Stimulated activated CD4-positive, alpha-beta T cell treated with anti-CD3 and anti-CD28 coated beads, Interleukin-15, amount 100 ng/mL, for 1 hour (primary cell): ENCODE measurements at places on chromosomes 11 and 22.

DNA sequence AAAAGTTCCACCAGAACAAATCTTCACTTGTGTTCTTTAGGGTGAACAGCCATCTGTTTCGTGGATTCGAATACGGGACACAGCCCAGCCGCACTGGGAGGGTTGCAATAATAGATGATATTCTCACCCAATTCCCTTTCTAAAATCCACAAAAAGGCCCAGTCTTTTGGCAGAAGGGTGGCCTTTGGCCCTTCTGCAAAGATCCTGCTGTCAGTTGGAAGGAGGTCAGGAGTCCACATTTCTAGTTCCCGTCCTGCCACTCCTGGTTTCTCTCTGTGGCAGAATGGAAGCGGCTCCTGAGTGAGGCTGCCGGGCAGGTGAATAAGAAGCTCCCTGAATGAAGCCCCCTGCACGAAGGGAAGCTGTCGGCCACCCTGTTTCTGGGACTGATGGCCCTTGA lies 11.2 kb upstream of the LINC01488 start:
- DNase-seq, result no peak

DNA sequence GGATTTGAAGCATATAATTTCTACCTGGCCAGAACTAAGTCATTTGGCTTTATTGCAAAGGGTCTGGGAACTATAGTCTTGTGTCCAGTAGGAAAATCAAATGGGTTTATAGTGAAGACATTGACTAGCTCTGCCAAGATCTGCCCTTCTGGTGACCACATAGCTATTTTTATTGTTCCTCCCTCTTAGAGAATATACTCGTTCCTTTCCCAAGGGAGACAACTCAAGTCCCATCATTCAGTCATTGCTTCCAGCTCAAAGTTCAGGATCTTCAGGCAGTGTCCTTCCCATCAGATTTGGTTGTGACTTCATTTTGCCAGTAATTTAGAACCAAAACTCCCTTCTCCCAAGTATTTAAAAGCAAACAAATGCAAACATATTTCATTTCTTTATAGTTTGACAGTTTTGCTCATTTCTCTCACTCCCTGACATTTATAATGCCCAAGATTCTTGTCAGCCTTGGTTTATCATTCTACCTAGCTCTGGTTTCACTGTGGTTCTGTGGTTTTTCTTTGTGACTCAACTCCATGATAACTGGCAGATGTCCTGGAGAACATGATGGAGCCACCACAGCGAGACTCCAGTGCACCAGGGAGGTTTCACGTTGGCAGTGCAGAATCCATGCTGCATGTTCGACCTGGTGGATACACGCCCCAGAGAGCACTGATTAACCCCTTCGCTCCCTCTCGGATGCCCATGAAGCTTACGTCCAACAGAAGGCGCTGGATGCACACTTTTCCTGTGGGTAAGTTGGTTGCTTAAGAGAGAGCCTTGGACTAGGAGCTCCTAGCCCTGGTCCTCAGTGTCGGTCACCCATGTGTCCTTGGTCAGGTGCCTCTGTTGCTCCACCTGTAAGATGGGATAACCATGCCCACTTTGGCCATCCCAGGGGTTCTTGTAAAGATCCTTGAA lies 64.9 kb downstream of the DEPDC5 start:
- DNase-seq, result no peak

DNA sequence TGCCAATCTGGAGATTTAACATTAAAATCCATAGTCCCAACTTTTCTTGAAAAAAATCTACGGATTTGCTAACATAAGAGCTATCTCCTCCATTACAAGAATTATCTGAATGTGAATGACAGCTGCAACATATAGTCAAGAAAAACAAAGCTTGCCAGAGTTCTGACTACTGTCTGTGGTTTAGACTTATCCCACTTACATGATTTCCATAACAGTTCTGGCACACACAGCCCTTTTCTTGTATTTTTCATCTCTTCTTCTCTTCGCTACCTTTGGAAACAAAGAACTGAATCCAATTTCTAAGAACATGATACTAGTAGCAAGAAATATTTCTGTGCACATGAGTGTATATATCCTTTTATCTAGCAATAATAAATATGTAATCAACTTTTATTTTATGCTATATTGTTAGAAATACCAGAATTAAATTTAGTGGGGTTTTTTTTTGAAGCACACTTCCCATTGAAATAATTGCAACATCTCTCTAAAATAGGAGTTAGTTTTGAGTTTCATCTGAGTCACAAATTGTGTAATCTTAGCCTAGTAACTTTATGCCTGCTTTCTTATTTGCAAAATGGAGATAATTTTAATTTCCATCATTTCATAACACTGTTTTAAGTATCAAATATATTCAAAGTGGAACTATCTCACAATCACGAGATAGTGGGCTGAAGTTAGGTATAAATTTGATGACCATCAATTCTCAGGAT lies 1217.6 kb downstream of the JRKL start:
- no peak for DNase-seq

DNA sequence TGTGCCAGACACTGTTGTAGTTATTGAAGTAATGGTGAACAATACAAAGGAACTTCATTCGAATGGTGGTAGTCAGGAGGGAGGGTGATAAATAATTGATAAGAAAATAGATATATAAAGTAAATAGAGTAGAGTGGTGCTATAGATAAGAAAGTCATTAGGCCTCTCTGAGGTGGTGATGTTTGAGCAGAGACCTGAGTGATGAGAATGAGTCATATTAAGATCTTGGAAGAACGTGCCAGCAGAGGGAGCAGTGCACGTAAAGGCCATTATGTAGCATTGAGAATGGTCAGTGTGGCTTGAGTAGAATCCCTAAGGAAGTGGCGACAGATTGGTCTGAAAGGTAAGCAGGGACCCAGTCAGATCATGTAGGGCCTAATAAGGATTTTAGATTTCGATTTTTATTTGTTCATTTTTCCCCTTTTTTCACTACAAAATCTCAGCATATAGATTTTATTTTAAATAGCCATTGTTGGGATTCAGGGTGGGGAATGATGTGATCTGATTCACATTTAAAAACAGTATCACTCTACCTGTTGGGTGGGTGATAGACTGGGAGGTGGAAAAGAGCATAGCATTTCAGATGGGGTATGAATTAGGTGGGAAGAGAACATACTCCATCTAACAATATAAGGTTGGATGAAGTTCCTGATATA lies 44.7 kb downstream of the CCDC90B start:
- DNase-seq, result no peak

DNA sequence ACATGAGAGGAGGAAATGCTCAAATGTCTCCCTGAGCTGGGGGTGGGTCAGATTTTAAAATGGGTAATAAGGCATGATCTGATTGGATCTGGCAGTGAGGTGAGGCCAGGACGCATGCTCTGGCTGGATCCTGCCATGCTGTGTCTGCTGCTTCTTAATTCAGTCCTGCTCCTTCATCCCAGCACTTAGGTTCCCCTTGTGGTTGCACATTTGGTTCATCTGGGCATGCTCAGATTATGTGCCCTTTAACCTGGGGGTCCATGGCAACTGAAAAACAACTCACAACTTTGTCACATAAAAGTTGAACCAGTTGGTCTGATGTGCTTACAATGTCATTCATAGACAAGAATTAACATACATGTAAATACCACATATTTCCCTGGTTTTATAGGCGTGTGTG lies 67.9 kb downstream of the PIWIL4 start:
- DNase-seq, result no peak

DNA sequence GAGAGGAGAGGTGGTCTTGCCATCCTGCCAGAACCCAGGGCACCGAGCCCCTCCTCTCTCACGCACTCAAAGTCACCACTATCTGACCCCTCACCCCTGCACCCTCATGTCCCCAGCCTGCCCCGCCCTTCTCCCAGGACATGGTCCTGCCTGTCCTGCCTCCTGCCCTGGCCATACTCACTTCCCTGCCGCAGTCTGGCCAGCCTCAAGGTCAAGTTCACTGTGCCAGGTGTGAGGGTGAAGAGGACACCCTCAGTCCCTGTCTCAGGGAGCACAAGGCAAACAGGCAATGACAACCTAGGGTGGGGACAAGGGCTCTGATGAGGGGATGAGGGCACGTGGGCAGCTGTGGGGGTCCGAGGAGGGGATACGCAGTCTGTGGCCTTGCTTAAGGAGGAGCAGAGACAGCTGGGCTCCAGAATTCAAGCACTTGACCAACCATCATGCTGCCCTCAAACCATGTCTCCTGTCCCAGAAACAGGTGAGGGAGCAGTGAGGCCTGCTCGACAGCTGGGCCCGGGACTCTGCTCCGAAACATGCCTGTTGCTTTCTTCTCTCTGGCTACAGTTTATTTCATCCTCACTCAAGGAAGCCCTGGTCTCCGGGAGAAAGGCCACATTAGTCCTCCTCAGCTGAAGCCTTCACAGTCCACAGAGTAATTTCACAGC lies 36.6 kb downstream of the PDGFB start:
- no peak for DNase-seq

- DNase-seq, result no peak
These were observed 14.7 kb upstream of the VPREB1 start for GRCh38 chr22:22229683-22230420.

DNA sequence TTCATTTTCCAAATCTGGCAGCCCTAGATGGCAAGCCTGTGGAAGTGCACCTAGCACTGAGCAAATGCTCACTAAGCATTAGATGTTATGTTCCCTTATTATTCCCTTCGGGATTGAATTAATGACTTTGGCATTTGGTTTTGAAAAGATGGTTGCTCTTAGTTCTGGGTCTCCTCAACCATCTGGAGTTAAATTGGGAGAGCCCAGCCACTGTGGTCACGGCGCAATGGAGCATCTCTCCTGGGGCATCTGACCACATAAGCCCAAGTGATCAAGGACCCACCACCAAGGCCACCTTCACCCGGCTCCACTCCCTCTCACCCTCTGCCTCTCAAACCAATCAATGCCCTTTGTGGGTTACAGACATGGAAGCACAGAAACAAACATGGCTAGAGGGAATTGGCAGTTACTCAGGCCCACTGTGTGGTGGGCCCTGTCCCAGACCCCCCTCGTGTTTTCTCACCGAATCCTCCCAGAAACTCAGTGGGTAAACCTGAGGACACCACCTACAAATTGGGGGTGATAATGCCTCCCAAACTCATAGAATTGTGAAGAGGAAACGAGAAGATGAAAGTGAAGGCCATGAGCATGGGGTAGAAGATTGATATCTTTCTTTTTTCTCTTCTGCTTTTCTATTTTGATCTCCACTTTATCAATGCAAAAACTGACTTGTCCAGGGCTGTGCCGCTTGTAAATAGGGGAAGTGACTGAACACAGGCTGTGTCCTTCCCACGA lies 52.2 kb downstream of the IRAG1 start:
- DNase-seq, result no peak

DNA sequence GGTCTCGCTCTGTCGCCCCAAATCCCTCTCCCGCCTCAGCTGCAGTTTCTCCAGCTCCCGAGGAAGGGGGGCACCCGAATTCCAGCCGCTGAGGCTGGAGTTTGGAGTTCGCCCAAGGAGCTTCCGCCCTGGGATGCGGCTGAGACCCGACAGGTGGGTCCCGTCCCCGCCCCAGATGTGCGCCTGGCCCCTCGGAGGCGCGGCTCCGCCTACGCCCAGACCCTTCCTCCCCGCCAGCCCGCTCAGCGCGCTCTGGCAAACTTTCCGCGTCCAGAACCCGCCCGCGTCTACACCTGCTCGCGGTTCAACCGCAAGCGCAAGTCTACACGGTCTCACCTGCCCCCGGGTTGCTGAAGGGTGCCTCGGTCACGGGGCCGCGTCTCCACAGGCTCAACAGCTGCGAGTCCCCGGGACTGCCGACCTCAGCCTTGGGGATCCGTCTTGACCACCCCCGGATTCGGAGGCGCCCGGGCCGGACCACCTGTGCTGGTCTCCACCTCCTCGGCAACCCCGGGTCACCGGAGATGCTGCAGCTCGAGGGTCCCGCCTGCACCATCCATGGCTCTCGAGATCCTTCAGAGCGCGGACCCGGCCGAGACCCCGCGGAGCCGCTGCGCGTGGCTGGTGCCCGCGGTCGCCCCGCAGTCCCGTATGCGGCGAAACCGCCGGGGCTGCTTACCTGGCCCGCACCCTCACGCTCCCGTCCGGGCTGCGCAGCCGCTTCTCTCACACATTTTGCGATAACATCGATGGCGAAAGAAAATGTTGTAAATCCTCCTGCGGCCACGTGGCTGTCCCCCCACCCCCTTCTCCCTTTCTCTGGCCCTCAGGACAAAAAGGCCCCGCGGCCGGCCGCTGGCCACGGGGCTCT lies 63.6 kb downstream of the NFAM1 start:
- DNase-seq, result no peak

DNA sequence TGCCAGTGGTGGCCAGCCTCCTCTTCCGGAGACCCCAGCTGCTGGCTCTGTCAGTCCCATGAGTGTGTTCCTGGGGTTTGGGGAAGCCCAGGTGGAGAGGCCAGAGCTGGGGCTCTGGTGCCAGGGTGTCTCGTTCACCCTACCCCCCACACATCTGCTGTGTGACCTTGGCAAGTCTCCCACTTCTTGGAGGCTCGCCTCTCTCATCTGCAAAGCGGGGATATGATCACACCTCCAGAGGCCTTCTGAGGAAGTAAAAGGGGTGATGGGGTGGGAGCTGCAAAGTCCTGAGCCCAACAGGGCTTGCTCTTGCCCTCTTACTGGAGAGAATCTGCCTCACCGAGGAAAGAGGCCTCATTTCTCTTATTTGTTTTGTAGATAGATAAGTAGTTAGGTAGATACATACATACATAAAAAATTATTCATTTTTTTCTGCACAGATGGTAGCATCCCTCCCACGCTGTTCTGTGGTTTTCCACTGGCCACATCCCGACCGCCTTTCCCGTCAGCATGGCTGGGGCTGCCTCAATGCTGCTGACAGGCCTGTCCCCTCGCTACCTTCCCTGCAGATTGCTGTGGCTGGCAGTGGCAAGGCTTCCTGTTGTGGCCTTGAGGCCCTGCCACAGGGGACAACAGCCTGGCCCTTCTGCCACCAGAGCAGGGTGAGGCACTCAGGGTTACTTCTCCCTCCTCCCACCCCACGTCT lies 23.9 kb downstream of the MYO7A start:
- no peak for DNase-seq

DNA sequence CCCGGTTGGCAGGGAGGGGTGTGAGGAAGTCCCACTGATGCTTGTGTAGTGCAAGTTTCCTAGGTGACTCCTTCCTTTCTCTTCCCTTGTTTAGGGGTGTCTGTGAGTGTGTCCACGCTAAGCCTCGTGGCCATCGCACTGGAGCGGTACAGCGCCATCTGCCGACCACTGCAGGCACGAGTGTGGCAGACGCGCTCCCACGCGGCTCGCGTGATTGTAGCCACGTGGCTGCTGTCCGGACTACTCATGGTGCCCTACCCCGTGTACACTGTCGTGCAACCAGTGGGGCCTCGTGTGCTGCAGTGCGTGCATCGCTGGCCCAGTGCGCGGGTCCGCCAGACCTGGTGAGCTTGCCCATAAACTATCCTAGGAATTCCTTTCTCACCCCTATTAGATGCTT lies 10.4 kb downstream of the CCKBR start:
- no peak for DNase-seq

GRCh38 chr11:118252688-118253087 lies 523 bp upstream of the MPZL3 start:
- no peak for DNase-seq

GRCh38 chr22:46857142-46857884 lies 94.9 kb downstream of the TBC1D22A start:
- DNase-seq, result no peak

- no peak for DNase-seq
These were observed 5.5 kb downstream of the RCOR2 start for GRCh38 chr11:63911440-63911839.

GRCh38 chr22:38694049-38694448 lies 6.7 kb downstream of the JOSD1 start:
- DNase-seq, result no peak

- DNase-seq, result no peak
These were observed 19.1 kb downstream of the CYB5R2 start for GRCh38 chr11:7654195-7654705.

- no peak for DNase-seq
These were observed 30.6 kb downstream of the CYB5R2 start for GRCh38 chr11:7642747-7643146.
